ENCODE measurements at places on chromosomes 4 and X. TPM values are rescaled to one million over a fixed set of nuclear protein-coding genes. Genes with fewer than 3 reads are reported as not detected.

Gene AREG
- total RNA-seq, result 22.7 TPM

Gene TLR2
- total RNA-seq, result 17.6 TPM

Gene CSAG3
- not detected for total RNA-seq

Gene IRS4
- not detected for total RNA-seq

Gene GAGE1
- total RNA-seq, result not detected

Gene TMLHE
- total RNA-seq, result 17.5 TPM

Gene AADAT
- 4.0 TPM for total RNA-seq

Gene SMIM9
- not detected for total RNA-seq

Gene VCX
- not detected for total RNA-seq

Gene RIPPLY1
- total RNA-seq, result not detected

Gene SHISA3
- 1.6 TPM for total RNA-seq

Gene AFP
- not detected for total RNA-seq

Gene TNIP3
- 0.41 TPM for total RNA-seq

Gene TMSB15B
- 0.82 TPM for total RNA-seq

Gene OTC
- total RNA-seq, result 1.4 TPM

Gene SSX4B
- not detected for total RNA-seq

Gene IL2RG
- total RNA-seq, result 231 TPM

Gene SHROOM3
- total RNA-seq, result 430 TPM

Gene CLGN
- total RNA-seq, result 1.5 TPM

Gene NALF2
- total RNA-seq, result not detected

Gene MAGEA1
- total RNA-seq, result not detected

All from transverse colon (tissue), 4 donors.